Caki2 (cell line): ENCODE measurements at places on chromosomes 3 and 15. TPM values are rescaled to one million over a fixed set of nuclear protein-coding genes. Genes with fewer than 3 reads are reported as not detected.

- DNase-seq: no peak
These were observed 646.4 kb upstream of the ADAMTS9 start for GRCh38 chr3:65334045-65334665.

Gene ALDH1A2
- total RNA-seq: 0.81 and 18.9 TPM in 2 replicates

- no peak for DNase-seq
These were observed 512.7 kb upstream of the CDIN1 start for GRCh38 chr15:36066757-36067156.

Gene ARPP21
- 0.41 TPM in 1 of 2 replicates, not detected in the other for total RNA-seq

Gene FOXB1
- not detected in 2 replicates for total RNA-seq

DNA sequence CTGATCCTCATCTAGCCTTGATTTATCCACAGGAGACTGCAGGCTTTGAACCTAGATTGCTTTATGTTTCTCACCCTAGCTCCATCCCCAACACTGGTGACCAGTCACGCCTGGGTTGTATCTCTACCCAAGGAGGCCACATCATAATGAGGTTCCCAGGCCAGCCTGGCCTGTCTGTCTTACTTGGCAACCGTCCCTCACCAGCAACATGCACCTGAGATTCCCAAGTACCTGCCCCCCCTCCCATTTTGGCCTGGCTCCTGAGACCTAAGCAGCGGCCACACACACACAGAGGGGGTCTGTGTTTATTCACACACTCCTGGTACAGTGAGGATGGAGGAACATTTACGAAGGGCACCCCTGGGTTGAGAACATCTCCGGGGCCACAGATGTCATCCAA lies 2.4 kb downstream of the CAMK2N2 start:
- DNase-seq: no peak

GRCh38 chr15:38921471-38921870 lies 356.9 kb upstream of the RASGRP1 start:
- no peak for DNase-seq
